ENCODE measurements at places on chromosomes 12 and 14.

GRCh38 chr14:35506927-35507326 is 27.0 kb upstream of the INSM2 start:
- DNase-seq = no peak

GRCh38 chr12:105975351-105975750 is 163.4 kb downstream of the NUAK1 start:
- DNase-seq = no peak

GRCh38 chr12:70663838-70664237 is 26.6 kb upstream of the PTPRB start:
- DNase-seq = no peak

DNA sequence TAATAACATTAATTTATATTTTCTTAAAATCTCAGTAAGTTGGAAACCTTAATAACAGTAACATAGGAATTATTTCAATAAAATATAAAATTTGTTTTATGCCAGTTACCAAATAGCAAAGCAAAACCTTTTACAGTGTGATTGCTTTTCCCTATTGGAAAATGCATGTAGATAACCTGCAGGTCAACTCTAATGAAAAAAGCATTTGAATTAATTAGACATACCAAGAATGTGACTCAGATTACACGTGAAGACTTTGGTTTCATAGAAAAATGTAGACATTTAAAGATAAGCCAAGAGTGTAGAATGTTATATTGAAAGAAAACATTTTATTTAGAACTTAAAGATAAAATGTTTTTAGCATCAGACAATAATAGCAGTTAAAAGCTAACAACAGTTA is 888.1 kb downstream of the TMEM121 start:
- no peak for DNase-seq

- DNase-seq = peak; percentile 19
These were observed 1.0 kb downstream of the TMEM30B start for GRCh38 chr14:61280092-61280525.

GRCh38 chr12:51972849-51973273 is 21.4 kb downstream of the ACVR1B start:
- DNase-seq = peak; percentile 38

DNA sequence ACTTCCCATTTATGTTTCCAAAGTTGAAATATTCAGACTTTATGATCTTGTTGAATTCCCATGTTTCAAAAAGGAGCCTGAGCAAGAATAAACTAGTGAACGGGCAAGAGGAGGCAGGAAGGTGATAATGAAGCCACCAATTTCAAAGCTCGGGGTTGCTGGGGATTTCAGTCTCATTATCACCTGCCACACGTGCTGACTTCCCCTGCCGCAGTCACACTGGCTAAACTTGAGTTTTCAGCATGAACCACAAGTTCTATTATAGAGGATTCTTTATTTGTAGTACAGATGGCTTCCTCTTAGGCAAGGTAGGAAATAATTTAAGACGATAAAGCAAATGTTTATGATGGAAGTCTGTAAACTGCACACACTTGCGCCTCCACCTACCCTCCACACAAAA is 18.1 kb upstream of the DIABLO start:
- peak; percentile 16 for DNase-seq

- no peak for DNase-seq
These were observed 25.3 kb downstream of the PRPF40B start for GRCh38 chr12:49648712-49649003.

DNA sequence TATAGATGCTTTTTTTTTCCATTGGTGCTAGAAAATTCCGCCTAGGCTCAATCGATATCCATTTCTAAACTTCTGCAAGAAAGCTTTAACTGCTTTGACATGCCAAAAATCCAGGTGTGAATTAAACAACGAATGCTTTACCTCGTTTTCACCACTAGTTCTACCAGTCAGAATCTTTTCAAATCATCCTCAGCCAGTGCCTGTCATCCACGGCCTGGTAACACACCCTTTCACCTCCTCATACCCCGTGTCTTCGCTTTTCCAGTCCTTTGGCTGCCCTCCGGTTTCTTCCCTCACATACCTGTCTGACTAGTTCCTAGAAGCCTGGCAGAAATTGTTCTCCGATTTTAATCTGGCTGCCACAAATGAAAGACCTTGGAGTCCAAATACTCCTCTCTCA is 1.4 kb upstream of the PHC1 start:
- no peak for DNase-seq

Data from T-helper 1 cell (primary cell).